ENCODE measurements at places on chromosomes 4 and X.

GRCh38 chrX:67961516-67961915 is 417.7 kb downstream of the AR start:
- no peak for DNase-seq

- no peak for DNase-seq
Measured at GRCh38 chr4:108060164-108060563, 70.5 kb downstream of the HADH start.

DNA sequence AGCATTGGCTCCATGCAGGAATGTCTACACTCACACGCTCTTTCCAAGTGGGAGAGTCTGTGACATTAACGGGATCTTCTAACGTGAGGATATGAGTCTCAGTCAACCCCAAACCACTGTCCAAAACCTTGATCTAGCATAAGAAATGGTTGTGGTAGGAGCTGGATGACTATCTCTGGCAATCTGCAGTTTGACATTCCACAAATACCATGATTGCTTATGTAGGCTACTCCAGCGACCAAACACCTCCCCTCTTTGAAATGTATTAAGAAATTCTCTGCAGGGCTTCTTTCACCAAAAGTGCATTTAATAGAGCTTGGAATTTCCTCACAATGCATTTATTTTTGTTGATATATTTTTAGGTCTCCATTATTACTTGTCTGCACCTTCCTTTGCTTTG is 14.1 kb upstream of the STX18 start:
- DNase-seq, result no peak

DNA sequence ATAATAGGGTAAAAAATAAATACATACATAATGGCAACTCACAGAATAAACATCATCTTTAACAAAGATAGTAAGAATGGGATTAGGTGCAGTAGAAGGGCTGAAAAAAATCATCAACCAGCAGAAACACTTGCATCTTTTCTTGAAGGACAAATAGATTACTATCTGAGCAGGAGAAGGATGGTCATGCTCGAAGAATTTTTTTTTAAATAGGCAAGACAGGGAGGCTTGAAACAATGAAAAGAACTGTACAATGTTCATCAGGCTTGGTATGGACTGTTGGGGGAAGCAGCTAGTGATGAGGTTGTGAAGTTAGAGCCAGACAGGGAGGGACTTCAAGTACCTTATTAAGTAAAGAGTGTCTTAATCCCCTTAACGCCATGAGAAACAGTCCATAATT is 167.4 kb upstream of the LDB2 start:
- DNase-seq, result no peak

DNA sequence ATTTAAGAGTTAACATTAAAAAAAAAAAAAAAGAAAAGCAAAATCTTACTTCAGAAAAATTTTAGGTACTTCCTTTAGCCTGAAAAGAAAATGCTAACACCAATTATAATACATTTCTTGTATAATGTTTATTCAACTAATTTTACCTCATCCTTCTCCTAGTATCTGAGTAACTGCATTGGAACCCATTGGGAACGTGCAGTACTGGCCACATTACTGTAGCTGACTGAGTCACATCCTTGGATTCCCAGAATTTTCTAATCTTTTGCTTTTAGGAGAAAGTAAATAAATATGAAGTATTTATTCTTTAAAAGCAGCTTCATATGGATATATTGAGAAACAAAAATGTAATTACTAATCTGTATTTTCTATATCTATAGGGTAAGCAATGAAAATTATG is 82.6 kb upstream of the SLITRK2 start:
- no peak for DNase-seq

- no peak for DNase-seq
Measured at GRCh38 chr4:3673716-3674478, 92.3 kb upstream of the ADRA2C start.

GRCh38 chr4:16686195-16686594 is 212.2 kb downstream of the LDB2 start:
- DNase-seq, result no peak

DNA sequence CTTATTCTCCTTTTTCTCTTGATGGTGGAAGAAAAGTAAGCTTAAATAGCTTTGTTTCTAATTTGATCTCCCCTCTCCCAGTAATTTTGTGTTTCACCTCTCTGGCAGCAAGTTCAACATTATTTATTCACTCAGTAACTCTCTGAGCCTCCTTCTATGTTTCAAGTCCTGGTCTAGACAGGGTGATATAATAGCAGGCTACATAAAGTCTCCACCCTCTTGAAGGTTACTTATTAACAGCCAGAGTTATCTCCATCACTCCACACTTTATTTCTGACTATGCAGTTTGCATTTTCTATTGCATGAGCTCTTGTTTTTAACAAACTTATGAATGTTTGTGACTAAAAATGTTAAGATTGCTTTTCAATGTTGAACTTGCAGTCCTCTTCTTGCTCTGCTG is 17.8 kb upstream of the ANOS1 start:
- DNase-seq, result no peak

DNA sequence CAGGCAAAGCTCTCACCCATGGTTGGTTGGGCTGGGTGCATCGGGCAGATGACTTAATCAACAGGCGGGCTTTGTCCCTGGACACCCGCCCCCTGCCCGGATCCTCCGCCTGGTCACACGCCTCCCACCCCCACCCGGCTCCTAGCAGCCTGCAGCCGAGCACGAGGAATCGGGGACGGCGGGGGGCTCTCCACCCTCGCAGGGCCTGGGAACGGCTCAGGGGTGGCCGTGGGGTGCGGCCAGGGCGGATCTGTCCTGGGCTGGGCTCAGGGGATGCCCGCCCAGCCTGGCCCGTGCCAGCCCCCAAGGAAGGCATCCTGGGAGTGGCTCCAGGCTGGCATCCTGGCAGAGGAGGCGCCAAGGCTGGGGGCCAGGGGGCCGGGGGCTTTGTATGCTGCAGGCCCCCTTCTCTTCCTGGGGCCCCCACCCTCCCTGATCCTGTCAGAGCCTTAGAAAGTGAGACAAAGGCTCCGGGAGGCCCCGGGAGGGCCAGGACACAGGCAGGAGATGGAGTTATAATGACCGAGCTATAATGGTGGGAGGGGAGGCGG is 32.5 kb upstream of the FGFR3 start:
- no peak for DNase-seq

GRCh38 chr4:121697564-121697963 is 784 bp upstream of the ANXA5 start:
- no peak for DNase-seq

DNA sequence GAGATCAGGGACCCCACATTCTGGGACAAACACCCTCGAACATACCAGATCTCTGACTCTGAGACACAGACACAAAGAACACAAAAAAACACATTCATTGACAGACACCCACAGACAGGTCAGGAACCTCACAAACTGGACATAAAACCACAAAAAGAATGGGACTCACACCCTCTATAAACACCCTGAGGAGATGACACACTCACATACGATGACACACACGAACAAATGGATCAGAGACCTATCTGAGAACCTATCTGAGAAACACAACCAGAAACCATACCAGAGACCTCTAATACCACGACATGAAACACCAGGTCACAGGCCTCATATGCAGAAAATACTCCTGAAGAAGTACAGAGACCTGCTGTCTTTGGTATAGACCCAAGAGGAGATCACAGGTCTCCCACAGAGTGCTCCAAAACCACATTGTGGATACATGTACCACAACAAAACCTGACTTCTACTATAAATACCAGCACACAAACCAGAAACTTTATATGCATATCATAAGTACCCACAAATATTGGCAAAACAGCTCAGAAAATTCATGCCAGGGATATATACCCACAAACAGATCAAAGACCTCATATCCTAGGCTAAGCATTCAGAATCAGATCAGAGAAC is 19.5 kb downstream of the SUV39H1 start:
- no peak for DNase-seq

DNA sequence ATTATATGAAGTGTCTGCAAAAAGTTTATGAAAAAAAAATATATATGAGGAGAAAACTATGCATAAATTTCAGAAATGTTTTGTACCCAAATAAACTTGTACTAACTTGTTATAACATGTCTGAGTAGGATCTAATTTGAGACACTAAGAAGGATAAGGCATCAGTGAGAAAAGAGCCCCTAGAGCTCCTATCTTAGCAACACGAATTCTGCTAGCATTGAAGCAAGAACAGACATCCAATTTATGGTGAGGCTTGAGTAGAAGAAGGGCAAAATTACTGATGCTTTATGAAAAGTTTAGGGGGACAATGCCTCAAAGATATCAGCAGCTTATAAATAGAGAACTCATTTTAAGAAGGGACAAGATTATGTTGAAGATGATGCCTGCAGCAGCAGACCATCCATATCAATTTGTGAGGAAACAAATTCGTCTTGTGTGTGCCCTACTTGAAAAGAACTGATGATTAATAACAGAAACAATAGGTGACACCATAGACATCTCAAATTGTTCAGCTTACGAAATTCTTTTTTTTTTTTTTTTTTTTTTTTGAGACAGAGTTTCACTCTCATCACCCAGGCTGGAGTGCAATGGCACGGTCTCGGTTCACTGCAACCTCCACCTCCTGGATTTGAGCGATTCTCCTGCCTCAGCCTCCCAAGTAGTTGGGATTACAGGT is 35.7 kb upstream of the ADAM29 start:
- DNase-seq, result no peak

GRCh38 chr4:30765022-30765421 is 44.9 kb downstream of the PCDH7 start:
- no peak for DNase-seq

All from stimulated activated naive CD4-positive, alpha-beta T cell treated with Interleukin-2 at 50 U/mL for 16 hours (primary cell).